ENCODE measurements at places on chromosomes 1 and 21.

GRCh38 chr21:44083631-44084291 lies 23.4 kb upstream of the PWP2 start:
- no peak for DNase-seq

DNA sequence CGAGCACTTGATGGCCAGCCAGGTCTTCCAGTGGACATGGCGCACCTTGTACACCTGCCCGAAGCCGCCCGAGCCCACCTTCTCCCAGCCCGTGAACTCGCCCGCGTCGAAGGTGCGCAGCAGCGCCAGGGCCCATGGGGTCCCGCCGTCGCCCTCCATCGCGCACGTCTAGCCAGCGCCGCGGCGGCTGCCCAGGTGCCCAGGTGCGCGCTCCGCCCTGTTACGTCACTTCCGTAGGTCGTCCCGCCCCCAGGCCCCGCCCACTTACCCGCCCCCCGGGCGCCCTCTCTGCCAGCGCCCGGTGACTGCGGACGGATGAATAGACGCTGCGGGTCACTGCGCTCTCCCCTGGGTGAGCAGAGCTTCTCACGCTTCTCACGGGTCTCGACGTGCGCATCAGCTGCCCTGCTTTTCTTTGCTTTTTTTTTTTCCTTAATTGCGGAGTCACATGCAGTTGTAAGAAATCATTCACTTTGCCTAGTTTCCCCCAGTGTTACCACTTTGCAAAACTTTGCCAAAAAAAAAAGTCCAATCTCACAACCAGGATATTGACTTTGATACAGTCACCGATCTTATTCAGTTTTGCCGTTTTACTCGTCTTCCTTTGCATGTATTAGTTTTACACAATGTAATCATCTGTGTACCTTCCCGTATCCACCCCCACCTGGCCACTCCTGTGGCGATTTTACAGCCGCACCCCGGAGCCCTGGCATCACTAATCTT lies at the start of gene RIPK4:
Gene RIPK4 (minus strand): TSS at position 170 of the 723 bp plus-strand sequence. CDS start 11 bp downstream, at position 159.
- no peak for DNase-seq

DNA sequence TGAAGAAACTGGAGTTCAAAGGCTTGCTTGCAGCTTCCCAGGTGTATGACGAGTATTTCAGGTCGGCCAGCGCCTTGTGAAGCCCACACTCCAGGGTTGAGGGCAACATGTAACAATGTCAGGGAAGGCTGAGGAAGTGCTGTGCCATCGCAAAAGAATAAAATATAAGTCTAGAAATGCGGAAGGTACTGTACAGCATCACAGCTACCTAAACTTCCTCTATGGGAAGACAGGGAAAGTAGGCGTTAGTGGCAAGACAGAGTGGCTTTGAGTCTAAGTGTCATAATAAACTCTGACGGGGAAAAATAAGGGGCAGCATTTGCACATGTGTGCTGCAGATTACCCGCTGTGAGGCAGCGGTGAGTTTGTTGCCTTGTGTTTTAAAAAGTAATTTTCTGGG lies 28.9 kb downstream of the DOP1B start:
- DNase-seq: no peak

- DNase-seq: peak; percentile 42
Observed at GRCh38 chr1:155598842-155599331, 11.1 kb upstream of the MSTO1 start.

Data from fibroblast of skin of abdomen (primary cell).